ENCODE measurements at places on chromosomes 16 and 17.

DNA sequence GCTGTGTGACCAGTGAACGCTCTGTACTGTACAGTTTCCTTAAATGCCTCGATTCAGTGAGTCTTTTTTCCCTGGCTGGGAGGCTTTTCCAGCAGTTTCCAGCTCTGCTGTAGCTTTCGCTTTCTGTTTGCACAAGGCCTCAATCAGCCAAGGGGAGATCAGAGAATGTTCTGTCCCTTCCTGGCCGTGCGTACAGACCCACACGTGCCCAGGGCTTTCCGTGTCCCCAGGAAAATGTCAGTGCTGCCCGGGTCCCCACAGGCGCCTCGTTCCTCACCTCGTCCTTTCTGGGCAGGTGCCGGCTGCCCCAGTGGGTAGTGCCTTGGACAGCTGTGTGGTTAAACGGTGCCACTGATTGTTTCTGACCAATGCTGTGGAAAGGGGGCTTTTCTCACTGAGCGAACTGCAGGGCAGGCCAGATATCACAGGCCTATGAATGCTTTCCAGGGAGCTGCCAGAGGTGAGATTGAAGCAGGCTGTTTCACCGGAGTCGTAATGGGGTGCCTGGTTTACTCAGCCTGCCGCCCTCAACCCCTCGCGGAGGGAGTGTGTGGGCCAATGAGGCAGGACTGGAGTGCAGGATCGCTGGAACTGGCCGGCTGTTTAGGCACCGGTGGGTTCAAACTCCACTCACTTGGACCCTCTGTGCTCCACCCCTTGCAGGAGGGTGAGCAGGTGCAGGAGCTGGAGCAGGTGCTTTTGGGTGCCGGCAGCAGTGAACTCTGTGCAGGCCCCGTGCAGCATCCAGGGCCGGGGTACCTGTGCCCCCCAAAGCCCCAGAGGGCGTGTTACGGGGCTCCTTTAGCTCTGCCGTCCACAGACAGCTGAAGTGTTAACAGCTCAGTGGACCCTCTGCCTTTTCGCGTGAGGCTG lies 44.4 kb downstream of the ZNF778 start:
- DNase-seq: no peak

GRCh38 chr16:20363191-20363590 lies 10.7 kb upstream of the UMOD start:
- no peak for DNase-seq

DNA sequence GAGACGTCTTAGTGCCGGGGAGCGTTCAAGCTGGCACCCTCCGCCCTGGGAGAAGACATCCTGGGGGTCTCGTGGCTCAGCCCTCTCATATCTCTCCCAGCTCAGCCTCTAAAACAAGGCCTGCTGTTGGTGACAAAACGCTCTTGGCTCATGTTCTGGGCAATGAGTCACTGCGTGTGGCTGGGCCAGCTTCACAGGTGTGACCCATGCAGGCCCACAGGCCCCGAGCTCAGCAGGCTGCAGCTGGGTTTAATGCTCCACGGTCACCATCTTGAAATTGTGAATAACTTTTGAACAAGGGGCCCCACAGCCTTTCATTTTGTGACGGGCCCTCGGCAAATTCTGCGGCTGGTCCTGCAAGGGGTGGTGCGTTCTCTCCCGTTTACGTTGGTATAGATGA lies 22.4 kb downstream of the GAA start:
- DNase-seq: no peak

DNA sequence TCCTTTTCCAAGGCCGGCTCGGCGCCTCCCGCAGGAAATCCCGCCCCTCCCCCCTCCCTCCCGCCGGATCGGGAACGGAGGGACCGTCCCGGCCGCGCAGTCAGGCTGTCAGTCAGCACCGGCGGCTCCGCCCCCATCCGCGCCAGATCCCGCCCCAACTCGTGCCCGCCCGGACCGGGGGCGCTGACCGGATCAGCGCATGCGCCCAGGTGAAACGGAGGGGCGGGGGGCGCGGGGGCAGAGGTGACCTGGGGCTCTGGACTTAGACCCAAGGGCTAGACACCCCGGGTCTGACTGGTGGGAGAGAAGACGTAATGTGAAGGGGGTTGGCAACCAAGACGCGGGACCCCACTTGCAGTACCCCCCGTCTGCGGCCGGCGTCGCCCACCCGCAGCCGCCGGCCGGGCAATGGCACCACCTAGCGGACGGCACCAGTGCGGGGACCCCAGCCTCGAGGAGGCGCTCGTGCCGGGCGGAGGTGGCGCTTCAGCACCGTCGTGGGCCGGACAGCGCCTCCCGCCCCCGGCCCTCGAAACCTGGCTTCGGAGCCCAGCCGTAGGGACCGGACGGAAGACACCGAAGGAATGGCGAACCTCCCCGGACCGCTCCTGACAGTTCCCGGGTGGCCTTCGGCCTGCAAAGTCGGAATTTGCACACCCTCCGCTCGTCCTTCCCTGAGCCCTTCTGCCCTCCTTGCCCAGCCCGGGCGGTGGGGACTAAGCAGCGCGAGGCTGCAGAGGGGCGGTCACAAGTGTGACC lies at the start of gene CASKIN2:
Gene CASKIN2, minus strand, starts transcription at position 42 of the 759 bp plus-strand sequence. CDS start 1,733 bp downstream, outside the sequence.
- peak; percentile 72 for DNase-seq

- no peak for DNase-seq
Measured at GRCh38 chr17:82215972-82216300, 3.3 kb upstream of the CCDC57 start.

All from natural killer cell (primary cell).